Colonic mucosa (tissue), 4 donors: ENCODE measurements at places on chromosomes 7 and 10. TPM values are rescaled to one million over a fixed set of nuclear protein-coding genes. Genes with fewer than 3 reads are reported as not detected.

GRCh38 chr10:21944727-21945386, 58.7 kb downstream of the DNAJC1 start:
- DNase-seq: no peak

- DNase-seq: peak; percentile 78
Observed at GRCh38 chr7:149191851-149192250, 3.5 kb upstream of the ZNF282 start.

DNA sequence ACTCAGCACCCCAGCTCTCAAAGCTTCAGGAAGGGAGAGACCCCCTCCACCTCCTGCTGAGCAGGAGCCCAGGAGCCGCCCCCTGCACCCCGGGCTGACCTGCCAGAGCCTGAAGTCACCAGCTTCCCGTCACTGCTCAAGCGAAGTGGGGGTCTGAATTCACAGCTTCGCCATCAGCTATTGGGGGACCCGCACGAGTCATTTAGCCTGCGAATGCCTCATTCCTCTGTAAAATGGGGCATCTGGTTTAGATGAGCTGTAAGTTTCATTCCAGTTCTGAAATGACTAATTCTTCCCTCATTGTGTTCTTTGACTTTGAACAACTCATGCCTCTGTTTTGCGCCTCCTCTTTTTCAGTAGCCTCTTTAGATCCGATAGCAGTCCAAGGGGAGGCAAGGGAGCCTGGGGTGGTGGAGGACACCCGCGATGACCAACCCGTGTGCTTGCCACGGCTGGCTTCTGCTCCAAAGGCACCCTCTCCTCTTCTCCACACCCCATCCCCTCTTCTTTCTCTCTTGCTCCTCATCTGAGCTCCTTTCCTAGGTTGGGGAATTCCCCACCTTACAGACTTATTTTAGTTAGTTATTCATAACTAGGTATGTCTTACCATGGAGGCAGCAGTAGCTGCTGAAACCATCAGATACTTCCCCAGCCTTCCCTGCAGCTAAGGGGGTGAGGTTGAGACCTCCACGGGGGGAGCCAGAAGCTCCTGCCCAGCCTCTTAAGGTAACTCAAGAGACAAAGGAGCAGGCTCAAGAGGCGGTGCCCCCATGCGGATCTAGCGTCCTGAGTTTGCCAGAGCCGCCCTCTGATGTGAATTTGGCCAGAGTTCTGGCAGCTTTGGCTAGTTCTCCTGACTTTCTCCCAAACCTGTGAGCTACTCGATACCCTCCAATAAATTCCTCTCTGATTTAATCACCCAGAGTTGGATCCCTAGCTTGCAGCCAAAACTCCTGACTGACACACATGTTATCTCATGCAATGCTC, 47.7 kb downstream of the RBM17 start:
- no peak for DNase-seq

- DNase-seq: peak; percentile 90
Observed at GRCh38 chr10:44878706-44879530, 32.2 kb upstream of the TMEM72 start.

- no peak for DNase-seq
Observed at GRCh38 chr7:7970237-7970530, 1.6 kb downstream of the GLCCI1 start.

GRCh38 chr7:151405056-151405455, 4.8 kb downstream of the WDR86 start:
- DNase-seq: no peak

DNA sequence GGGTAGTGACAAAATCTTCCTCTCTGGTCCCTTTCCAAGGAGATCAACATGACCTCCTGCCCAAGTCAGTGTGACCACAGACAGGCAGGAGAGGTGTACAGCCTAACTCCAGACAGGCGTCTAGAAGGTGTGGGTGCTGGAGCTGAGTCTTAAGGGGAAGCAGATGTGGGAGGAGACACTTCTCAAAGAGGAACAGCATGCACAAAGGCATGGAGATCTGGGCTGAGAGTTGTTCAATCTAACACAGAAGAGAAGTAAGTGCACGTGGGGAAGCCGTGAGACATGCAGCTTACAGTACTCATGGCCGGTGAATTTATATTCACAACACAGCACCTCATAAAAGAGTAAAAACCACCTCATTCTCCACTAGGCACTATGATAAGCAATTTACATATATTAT, 23.8 kb upstream of the GSDME start:
- DNase-seq: no peak

GRCh38 chr10:91185239-91185875, 35.1 kb upstream of the PCGF5 start:
- DNase-seq: no peak

DNA sequence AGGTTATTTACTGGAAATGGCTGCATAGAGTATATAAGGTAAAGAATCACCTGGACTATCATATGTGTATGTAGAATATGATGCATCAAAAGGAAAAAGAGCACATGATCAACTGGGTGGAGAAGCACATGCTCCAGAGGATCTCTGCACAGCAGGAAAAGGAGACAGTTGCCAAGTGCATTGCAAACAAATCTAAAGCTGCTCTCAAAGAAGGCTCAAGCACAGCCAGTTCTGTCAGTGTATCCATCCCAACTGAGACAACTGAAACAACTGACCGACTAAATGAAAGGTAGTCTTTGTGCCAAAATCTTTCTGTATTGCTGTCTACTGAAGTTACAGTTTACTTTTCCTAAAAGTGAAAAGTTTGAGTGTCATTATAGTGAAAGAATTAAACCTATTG, 83.2 kb upstream of the SGCE start:
- no peak for DNase-seq

GRCh38 chr10:123926401-123927264, 35.0 kb upstream of the CPXM2 start:
- no peak for DNase-seq

- no peak for DNase-seq
Observed at GRCh38 chr10:112471878-112472487, 25.0 kb downstream of the VTI1A start.

- no peak for DNase-seq
Observed at GRCh38 chr10:30184397-30185033, 125.1 kb upstream of the JCAD start.

DNA sequence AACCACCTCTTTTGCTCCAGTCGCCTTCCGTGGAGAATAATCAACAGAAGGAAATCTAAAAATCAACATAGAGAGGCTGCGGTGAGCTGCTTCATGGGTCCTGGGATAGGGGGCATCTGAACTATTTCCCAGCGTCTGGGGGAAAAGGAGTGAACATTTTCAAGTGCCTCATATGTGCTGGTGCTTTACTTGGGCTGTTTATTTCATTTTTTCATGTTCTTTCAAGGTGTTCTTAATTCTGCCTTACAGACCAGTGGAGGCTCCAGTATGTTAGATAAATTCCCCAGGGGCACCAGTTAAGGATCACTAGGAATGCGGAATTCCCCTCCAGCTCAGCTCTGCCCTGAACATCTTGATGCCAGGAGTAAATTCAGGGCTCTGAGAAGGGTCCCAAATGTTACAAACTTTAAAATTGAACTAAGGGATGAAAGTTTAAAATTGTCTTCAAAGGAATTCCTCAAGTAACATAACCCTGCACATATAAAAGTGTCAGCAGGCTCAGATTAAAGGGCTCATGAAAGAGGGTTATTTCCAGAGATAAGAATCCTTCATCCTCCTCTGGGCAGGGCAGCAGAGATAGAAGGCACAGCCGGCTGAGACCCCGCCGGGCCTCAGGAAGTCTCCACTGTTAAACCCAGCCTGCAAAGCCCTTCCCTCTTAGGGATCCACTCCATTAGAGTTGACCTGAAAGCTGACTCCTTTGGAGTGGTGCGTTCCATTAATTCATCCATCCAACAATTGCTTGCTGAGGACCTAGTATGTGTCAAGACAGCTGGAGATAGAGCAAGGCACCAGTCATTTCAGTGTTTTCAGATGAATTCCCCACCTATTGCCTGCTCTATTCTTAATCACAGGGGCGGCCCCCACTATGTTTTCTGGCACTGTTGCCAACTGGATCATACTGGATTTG, 345.8 kb downstream of the KCNMA1 start:
- DNase-seq: no peak

DNA sequence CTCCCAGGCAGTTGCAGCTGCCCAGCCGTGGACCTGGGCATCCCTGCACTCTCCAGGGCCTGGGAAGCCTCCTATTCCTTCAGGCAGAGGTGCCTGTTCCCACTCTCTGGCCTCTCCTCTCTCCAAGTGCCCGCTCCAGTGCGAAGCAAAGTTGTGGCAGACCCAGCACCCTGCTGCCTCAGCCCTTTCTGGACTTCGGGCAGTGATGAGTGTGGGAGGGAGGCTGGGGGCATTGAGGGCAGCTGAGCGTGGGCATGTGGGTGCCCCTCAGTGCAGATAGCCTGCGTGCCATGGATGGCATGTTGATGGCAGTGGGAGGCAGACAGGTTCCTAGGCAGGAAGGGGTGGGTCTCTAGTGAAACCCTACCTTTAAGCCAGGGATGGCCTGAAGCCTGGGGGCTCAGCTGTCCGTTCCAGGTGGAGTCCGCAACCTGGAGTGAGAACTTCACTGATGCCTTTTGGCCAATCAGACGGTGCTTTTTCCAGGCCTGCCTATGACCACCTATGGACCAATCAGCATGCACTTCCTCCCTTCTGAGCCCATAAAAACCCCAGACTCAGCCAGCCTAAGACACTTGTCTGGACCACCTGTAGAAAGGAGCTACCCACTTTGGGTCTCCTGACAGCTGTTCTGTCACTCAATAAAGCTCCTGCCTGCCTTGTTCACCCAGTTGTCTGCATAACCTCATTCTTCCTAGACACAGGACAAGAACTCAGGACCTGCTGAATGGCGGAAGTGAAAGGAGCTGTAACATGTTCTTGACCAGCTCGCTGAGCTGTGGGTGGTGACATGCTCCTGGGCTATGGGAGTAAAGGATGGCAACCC, 26.1 kb downstream of the SVIL start:
- no peak for DNase-seq

DNA sequence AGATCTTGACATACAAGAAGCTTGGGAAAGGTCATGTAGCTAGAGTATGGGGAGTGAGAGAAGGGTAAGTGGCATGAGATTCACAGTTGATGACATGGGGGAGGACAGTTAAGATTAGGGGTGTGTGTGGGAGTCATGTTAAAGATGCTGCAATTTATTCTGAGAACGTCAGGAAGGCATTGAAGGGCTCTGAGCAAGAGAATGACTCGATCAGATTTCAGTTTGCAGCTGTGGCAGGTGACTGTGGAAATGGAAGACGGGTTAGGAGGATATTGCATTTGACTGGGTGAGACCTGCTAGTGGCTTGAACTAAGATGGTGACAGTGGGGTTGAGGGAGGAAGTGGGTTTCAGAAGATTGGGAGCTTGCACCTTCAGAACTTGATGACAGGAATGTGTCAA, 5.6 kb downstream of the CDC123 start:
- no peak for DNase-seq

DNA sequence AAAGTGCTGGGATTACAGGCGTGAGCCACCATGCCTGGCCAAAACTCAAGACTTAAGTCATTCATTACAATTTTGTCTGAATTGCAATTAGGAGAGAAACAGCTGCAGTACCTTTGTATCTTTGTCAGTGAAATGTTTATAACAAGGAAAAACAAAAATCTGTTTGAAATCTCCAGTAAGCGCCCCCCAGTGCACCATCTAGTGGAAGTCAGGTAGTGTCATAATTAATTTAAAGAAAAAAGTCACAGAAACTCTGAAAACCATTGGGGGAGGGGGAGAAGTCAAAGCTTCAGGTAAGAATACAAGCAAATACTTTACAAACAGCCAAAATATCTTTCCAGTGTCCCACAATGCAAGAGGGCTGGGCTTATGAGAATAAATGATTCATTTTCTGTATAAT, 2.8 kb downstream of the MPP7 start:
- no peak for DNase-seq

DNA sequence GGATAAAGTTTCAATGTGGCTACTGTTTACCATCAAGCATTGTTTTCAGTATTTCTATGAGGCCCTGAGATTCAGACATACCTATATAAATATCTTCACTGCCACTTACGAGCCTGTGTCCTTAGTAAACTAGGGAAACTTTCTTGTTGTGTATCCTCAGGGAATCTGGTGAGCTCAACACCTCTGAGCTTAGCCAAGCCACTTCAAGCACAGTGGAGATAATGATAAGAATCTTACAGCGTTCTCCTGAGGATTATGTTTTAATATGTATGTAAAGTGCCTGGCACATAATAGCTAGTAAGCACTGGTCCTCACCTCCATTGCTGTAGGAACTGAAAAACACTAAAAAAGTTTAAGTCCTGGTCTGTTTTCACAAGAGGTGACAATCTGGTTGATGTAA, 268.3 kb downstream of the SKIDA1 start:
- no peak for DNase-seq

GRCh38 chr7:41994746-41995110, 242.3 kb downstream of the GLI3 start:
- no peak for DNase-seq

DNA sequence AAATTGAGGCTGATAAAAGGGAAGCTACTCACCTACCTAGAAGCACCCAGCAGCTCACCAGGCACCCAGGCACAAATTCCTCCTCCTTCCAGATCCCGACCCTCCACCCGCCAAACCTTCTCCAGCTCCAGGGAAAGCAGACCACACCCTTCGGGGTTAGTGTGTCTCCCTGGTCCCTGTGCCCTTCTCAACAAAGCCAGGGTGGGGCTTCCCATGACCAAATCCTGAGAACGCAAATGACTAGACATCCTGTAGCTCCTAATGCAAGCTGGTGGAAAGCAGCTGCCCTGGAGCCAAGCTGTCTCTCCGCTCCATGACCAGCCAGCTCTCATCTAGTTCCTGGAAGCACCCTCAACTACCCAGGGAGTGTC, 4.4 kb downstream of the TBX20 start:
- DNase-seq: no peak

GRCh38 chr7:119522263-119522662, 750.7 kb upstream of the KCND2 start:
- no peak for DNase-seq

DNA sequence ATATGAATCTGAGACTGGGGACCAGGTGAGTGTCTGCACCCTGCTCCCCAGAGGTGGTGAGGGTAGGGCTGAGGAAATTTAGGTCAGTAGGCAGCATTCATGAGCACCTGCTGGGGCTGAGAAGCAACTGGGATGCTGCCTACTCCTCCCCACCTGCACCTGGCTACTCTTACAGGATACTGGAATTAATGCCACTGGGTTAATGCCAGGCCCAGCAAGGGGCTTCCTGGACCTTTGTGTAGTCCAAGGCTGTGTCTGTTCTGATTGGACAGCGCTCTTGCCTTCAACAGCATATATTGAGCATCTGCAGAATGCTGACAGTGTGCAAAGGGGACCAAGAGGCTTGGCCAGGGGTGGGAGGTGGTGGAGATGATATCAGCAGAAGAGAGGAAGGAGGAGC, 32.1 kb downstream of the ADCYAP1R1 start:
- DNase-seq: no peak

LRCH4 gene
- 65.4 TPM for total RNA-seq

OGDHL gene
- 3.2 TPM for total RNA-seq

ACTL6B gene
- 0.29 TPM for total RNA-seq

TMEM178B gene
- total RNA-seq: 0.17 TPM

XRCC2 gene
- 1.3 TPM for total RNA-seq

AMZ1 gene
- total RNA-seq: 0.08 TPM

TRPV5 gene
- not detected for total RNA-seq

NHLRC2 gene
- total RNA-seq: 46.1 TPM

SH2D4B gene
- total RNA-seq: not detected

LUC7L2 gene
- 107 TPM for total RNA-seq

PPP1R17 gene
- total RNA-seq: not detected
